ENCODE measurements at places on chromosomes 2 and 18.
A peak's percentile ranks its signal among the peaks of the same experiment; 100 is the strongest.

GRCh38 chr18:32298171-32298667 is 108.4 kb downstream of the MEP1B start:
- no peaks in the 10 kb centered on the region for H3K36me3 ChIP-seq
- H3K4me1 ChIP-seq, result peaks cover 24% of the 10 kb centered on the region
- no peak for DNase-seq
- H3K27me3 ChIP-seq, result no peaks in the 10 kb centered on the region
- no peak overlapping the region for H3K27ac ChIP-seq

DNA sequence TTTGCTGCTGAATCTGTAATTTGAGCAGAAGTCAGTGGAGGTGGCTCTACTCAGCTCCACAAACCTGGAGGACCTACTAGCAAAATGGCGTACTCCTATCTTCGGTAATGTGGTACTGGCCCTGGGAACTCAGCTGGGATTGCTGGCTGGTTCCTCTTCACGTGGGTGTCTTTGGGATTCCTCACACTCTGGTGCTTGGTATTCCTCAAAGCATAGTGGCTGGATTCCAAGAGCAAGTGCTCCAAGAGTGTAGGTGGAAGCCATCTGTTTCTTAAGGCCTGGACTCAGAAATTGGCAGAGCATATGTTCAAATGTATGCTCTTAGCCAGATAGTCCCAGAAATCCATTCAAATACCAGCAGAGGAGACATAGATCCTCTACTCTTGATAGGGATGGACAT is 281.9 kb upstream of the CDH7 start:
- H3K4me1 ChIP-seq, result no peaks in the 10 kb centered on the region
- no peaks in the 10 kb centered on the region for H3K36me3 ChIP-seq
- no peaks in the 10 kb centered on the region for H3K27me3 ChIP-seq
- no peak overlapping the region for H3K4me3 ChIP-seq
- H3K27ac ChIP-seq, result no peak overlapping the region
- no peak for DNase-seq

GRCh38 chr2:11320698-11321492 is 23.5 kb downstream of the ROCK2 start:
- no peaks in the 10 kb centered on the region for H3K36me3 ChIP-seq
- no peak for DNase-seq
- no peak overlapping the region for H3K4me3 ChIP-seq
- peaks cover 5% of the 10 kb centered on the region for H3K4me1 ChIP-seq
- H3K27me3 ChIP-seq, result no peaks in the 10 kb centered on the region
- no peak overlapping the region for H3K27ac ChIP-seq

- H3K27ac ChIP-seq, result no peak overlapping the region
- DNase-seq, result no peak
- H3K4me1 ChIP-seq, result no peaks in the 10 kb centered on the region
- no peaks in the 10 kb centered on the region for H3K36me3 ChIP-seq
- no peaks in the 10 kb centered on the region for H3K27me3 ChIP-seq
- H3K4me3 ChIP-seq, result no peak overlapping the region
These were observed 243.2 kb downstream of the MYO3B start for GRCh38 chr2:170420961-170421687.

- no peak overlapping the region for H3K27ac ChIP-seq
- H3K36me3 ChIP-seq, result no peaks in the 10 kb centered on the region
- no peaks in the 10 kb centered on the region for H3K27me3 ChIP-seq
- H3K4me1 ChIP-seq, result no peaks in the 10 kb centered on the region
These were observed 760.0 kb upstream of the FSHR start for GRCh38 chr2:49914281-49914680.

DNA sequence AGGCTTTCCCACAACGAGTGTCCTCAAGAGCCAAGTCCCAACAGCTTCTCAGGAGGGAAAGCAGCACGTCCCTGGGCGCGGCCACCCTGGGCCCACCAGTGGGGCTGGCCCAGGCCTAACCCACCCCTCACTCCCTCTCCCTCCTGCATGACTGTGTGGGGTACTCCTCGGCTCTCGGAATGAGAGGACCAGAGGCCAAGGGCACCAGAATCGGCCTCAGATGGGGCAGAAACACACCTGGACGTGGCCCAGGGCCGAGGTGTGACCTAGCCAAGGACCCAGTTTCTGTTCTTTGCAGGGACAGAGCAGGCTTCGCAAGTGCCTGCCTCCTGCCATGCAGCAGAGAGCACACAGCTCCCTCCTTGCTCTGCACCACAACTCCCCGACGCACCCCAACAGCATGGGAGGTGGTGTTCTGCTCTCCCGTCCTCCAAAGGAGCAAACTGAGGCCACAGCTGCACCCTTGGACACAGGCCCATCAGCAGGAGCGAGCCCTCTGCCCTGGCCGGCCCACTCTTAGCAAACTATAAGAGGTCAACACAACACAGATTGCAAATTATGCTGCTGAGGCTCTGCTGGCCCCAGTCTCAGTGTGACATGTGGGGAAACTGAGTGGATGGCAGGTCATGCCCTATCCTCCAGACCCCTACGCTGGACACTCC is 19.7 kb downstream of the HS6ST1 start:
- H3K27ac ChIP-seq, result peak overlapping the region; percentile 6
- H3K4me3 ChIP-seq, result no peak overlapping the region
- H3K27me3 ChIP-seq, result no peaks in the 10 kb centered on the region

DNA sequence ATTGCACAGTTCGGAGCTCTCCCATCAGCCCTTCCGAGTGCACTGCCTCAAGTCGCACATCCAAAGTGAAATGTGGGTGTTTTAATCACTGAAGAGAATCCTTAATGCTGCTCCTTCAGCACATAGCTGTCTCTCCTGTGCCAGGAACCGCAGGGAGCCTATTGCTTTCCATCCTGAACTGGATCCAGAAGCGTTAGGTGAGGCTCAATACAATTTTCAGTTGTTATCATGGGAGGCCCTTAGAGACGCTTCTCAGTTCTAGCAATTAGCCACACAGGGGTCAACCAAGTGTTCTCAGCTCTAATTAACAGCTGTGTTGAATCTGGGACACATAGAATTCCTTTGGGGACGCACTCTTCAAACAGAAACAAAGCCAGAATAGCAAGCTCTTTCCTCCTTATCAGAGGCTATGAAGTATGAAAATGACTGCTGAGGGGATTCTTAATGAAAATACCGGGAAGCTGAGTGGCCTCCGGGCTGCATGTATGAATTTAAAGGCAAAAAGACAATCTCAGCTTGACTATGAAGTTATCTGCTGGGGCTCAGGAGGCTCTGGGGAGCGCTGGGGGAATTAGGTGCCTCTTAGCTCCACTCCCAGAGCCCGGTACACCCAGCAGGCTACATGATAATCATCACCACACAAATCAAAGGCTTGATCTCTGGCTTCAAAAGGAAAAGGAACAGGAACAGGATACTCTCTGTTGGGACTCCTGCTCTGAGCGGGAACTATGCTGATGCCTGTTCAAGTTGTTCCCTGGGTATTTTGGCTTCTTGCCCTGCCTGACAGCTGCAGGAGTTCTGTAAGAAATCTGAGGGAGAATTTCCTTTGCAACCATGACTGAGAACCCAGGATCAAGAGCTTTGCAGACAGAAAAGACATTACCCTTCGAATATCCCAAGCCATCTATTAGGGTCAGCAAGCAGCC is 55.4 kb upstream of the NCOA1 start:
- H3K27ac ChIP-seq, result peak overlapping the region; percentile 73
- H3K4me1 ChIP-seq, result peaks cover 5% of the 10 kb centered on the region
- no peak for DNase-seq
- no peak overlapping the region for H3K4me3 ChIP-seq
- H3K27me3 ChIP-seq, result no peaks in the 10 kb centered on the region
- H3K36me3 ChIP-seq, result no peaks in the 10 kb centered on the region

DNA sequence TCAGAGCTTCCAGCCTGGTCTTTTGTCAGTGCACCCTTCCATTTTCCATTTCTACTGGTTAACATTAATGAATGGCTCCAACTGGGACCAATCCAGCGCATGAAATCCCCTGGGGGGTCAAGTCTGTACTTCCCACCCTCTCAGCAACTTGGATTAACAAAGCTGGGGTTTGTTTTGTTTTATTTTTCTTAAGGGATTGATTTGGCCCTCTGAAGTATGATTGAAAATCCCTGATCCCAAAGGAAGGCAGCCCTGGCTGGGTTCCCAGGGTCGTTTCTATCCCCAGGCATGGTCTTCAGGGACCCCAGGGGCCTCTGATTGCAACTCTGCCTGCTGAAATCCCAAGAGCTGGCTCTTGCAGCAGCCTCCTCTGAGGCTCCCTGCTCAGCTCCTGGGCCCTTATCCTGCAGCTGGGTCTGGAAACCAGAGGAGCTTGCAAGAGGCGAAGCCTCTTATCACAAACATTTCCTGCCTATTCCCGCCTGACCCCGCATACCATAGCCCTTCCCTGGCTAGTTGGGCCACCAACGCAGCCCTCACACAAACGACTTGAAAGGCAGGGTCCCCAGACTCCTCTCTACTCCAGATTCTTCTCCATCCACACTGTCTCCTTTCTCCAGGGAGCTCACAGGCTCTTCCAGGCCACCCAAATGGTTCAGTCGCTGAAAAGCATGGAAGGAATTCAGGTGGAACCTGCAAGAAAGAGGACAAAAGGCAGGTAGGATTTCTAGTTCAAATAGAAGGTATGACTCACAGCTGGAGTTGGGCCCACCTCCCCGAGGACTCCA is 109.7 kb upstream of the PKDCC start:
- H3K4me3 ChIP-seq, result no peak overlapping the region
- no peak overlapping the region for H3K27ac ChIP-seq
- H3K27me3 ChIP-seq, result no peaks in the 10 kb centered on the region
- peaks cover 33% of the 10 kb centered on the region for H3K4me1 ChIP-seq
- no peaks in the 10 kb centered on the region for H3K36me3 ChIP-seq

- H3K36me3 ChIP-seq, result no peaks in the 10 kb centered on the region
- no peak overlapping the region for H3K4me3 ChIP-seq
- no peaks in the 10 kb centered on the region for H3K27me3 ChIP-seq
- DNase-seq, result no peak
These were observed 20.6 kb downstream of the LRRFIP1 start for GRCh38 chr2:237648016-237648381.

DNA sequence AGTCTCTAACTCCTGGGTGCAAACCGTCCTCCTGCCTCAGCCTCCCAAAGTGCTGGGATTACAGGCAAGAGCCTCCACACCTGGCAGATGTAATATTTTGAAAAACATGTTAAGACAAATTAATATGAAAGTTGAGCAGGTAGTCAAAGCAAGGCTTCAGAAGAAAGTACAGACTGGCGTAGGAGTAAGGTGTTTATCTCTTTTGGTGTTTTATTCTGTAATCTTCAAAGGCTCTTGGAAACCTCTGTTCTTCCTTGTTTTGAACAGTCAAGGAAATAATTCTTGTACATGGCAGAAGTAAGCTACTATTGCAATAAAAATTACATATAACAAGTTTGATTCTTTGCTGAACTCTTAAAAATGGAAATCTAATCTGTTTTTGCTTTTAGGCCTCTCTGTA is 5.3 kb downstream of the RNF138 start:
- H3K36me3 ChIP-seq, result no peaks in the 10 kb centered on the region
- H3K4me3 ChIP-seq, result no peak overlapping the region
- DNase-seq, result no peak
- peaks cover 5% of the 10 kb centered on the region for H3K4me1 ChIP-seq
- no peaks in the 10 kb centered on the region for H3K27me3 ChIP-seq
- no peak overlapping the region for H3K27ac ChIP-seq

- DNase-seq, result no peak
- no peaks in the 10 kb centered on the region for H3K4me1 ChIP-seq
- no peaks in the 10 kb centered on the region for H3K27me3 ChIP-seq
- no peak overlapping the region for H3K4me3 ChIP-seq
- H3K27ac ChIP-seq, result no peak overlapping the region
- H3K36me3 ChIP-seq, result no peaks in the 10 kb centered on the region
These were observed 36.0 kb downstream of the SULT1C2 start for GRCh38 chr2:108324531-108325255.

GRCh38 chr2:24813691-24814137 is 20.5 kb downstream of the CENPO start:
- H3K36me3 ChIP-seq, result peaks cover 43% of the 10 kb centered on the region
- DNase-seq, result no peak
- H3K27me3 ChIP-seq, result no peaks in the 10 kb centered on the region
- H3K4me3 ChIP-seq, result no peak overlapping the region
- H3K4me1 ChIP-seq, result no peaks in the 10 kb centered on the region

DNA sequence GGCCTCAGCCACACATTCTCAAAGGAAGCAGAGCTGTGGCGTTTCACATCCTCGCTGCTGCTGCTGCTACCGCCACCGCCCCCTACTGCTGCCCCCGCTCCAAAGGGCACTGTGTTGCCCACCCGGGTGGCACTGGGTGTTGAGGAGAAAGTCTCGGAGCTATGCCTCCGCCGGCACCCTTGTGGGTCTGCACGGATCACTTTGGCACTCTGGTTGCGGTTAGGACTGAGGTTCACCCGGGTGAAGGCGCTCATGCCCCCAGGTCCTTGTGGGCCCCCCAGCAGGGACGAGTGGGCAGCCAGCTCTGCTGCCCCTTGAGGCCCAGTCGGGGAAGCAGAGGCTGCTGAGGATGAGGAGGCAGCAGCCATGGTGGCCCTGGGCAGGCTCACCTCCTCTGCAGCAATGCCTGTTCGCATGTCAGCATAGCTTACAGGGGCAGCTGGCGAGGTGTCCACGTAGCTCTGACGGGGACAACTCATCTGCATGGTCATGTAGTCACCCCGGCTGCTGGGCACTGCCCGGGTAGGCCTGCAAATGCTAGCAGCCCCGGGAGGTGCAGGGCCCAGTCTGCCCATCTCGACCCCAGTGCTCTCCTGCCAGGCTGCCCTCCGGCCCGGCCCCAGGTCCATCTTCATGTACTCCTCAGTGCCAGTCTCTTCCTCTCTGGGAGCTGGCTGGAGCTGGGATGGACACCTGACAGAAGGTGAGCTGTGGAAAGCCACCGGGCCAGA is 4.2 kb downstream of the IRS1 start:
- H3K4me3 ChIP-seq, result peak overlapping the region; percentile 70
- H3K27me3 ChIP-seq, result no peaks in the 10 kb centered on the region
- peaks cover 24% of the 10 kb centered on the region for H3K4me1 ChIP-seq
- no peaks in the 10 kb centered on the region for H3K36me3 ChIP-seq
- DNase-seq, result no peak

- no peak for DNase-seq
- H3K27ac ChIP-seq, result no peak overlapping the region
- H3K36me3 ChIP-seq, result no peaks in the 10 kb centered on the region
These were observed 91.6 kb downstream of the DNER start for GRCh38 chr2:229622495-229623355.

GRCh38 chr2:54213082-54213481 is 42.9 kb downstream of the TSPYL6 start:
- no peak overlapping the region for H3K4me3 ChIP-seq
- no peaks in the 10 kb centered on the region for H3K4me1 ChIP-seq
- no peaks in the 10 kb centered on the region for H3K27me3 ChIP-seq
- no peak for DNase-seq

DNA sequence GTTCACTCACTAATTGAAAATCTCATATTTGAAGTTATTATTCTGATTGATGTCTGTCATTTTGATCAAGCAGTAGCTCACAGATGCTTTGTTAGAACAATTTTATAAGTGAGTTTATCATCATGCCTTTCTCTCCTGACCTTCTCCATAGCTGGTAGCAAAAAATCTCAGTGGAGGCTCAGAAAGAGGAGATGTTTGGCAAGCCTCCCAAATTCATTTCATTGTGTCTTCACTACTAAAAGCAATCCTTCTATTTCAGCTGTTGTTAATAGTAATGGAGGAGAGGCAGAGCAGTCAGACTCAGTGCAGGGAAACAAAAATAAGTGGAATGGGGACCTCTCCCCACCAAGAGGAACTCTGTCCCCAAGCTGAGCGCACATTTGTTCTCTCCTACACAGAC is 2127.8 kb upstream of the CELF4 start:
- H3K4me3 ChIP-seq, result no peak overlapping the region
- no peaks in the 10 kb centered on the region for H3K27me3 ChIP-seq
- DNase-seq, result no peak
- no peaks in the 10 kb centered on the region for H3K4me1 ChIP-seq
- no peak overlapping the region for H3K27ac ChIP-seq

GRCh38 chr2:62939735-62940491 is 110.7 kb upstream of the OTX1 start:
- H3K27me3 ChIP-seq, result no peaks in the 10 kb centered on the region
- no peak for DNase-seq
- H3K4me3 ChIP-seq, result no peak overlapping the region
- no peaks in the 10 kb centered on the region for H3K4me1 ChIP-seq
- no peak overlapping the region for H3K27ac ChIP-seq

Data from esophagus squamous epithelium (tissue), 5 donors.